Activated CD4-positive, alpha-beta T cell treated with anti-CD3 and anti-CD28 coated beads, Interleukin-2, amount 10 ng/mL, durations not matched to agents 7 days and 5 days (primary cell): ENCODE measurements at places on chromosomes 3 and 15. TPM values are rescaled to one million over a fixed set of nuclear protein-coding genes. Genes with fewer than 3 reads are reported as not detected.

Gene SLC24A5
- not detected for total RNA-seq

Gene SCAANT1
- not detected for total RNA-seq

Gene UACA
- 4.1 TPM for total RNA-seq

Gene LRRC31
- not detected for total RNA-seq

Gene CHL1
- not detected for total RNA-seq

Gene HEXA
- total RNA-seq, result 94.1 TPM

Gene EHD4
- 14.5 TPM for total RNA-seq

Gene UBL7
- 53.7 TPM for total RNA-seq
